ENCODE measurements at places on chromosomes 3 and 15. TPM values are rescaled to one million over a fixed set of nuclear protein-coding genes. Genes with fewer than 3 reads are reported as not detected.

ATP10A gene
- 5.3 TPM for polyA plus RNA-seq

GRCh38 chr3:44338828-44339127 lies 212 bp downstream of the TCAIM start:
- DNase-seq = no peak

- DNase-seq = no peak
Measured at GRCh38 chr15:40054605-40054854, 15.5 kb upstream of the SRP14 start.

DNA sequence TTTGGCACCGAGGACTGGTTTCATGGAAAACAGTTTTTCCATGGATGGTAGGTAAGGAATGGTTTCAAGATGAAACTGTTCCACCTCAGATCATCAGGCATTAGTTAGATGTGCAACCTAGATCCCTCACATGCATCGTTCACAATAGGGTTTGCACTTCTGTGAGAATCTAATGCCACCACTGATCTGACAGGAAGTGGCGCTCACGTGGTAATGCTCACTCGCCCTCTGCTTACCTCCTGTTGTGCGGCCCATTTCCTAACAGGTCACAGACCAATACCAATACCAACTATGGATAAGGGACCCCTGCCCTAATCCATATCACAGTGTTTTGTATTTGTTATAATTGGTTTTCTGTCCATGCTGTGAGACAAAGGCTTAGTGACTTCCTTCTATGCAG lies 58.9 kb downstream of the SLMAP start:
- DNase-seq = no peak

- DNase-seq = no peak
Measured at GRCh38 chr3:188396900-188397299, 242.9 kb downstream of the LPP start.
